ENCODE measurements at places on chromosomes 1 and 21. TPM values are rescaled to one million over a fixed set of nuclear protein-coding genes. Genes with fewer than 3 reads are reported as not detected.

DNA sequence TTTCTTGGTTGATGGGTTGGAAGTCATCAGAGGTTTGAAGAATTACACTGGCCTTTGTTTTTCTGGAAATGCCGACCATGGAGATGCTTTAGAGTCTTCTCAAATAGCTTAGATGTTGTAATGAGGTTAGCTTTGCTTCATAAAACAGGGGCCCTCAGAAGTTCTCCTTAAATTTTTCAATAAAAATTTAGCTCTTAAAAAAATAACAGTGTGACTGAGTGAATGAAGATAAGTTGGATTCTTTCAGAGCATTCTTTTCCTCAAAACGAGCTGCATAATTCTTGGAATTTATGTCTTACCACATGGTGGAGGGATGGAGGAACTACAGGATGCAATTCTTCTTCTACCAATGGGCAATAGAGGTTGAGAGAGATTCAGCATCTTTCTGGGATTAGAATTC, 23.4 kb downstream of the SYT11 start:
- H3K27ac ChIP-seq, result no peak overlapping the region
- no peaks in the 10 kb centered on the region for H3K27me3 ChIP-seq
- H3K36me3 ChIP-seq, result no peaks in the 10 kb centered on the region
- H3K4me3 ChIP-seq, result no peak overlapping the region

DNA sequence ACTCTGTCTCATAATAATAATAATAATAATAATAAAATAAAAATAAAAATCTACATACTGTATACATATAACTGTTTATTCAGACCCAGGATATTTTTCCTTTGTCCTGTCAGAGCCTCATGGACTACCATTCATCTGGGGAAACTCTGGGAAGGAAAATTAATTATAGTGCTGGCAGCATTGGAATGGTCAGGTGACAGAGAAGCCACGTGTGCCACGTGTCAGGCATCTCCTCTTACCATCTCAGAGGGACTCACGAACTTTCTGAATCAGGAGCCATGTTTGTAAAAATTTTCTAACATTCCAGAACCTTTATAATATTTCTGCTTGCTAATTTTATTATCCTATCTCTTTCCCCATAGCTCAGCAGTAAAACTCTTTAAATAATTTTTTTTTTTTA, 97.8 kb upstream of the HNRNPU start:
- no peaks in the 10 kb centered on the region for H3K27me3 ChIP-seq
- H3K27ac ChIP-seq, result no peak overlapping the region
- H3K4me3 ChIP-seq, result no peak overlapping the region
- H3K36me3 ChIP-seq, result no peaks in the 10 kb centered on the region
- H3K4me1 ChIP-seq, result peaks cover 35% of the 10 kb centered on the region

- DNase-seq, result no peak
- H3K36me3 ChIP-seq, result no peaks in the 10 kb centered on the region
- H3K27me3 ChIP-seq, result no peaks in the 10 kb centered on the region
- no peak overlapping the region for H3K27ac ChIP-seq
- peaks cover 15% of the 10 kb centered on the region for H3K4me1 ChIP-seq
These were observed 170.7 kb upstream of the IRF2BP2 start for GRCh38 chr1:234780531-234781162.

Gene USH2A
- total RNA-seq, result 0.11 TPM

- H3K27me3 ChIP-seq, result no peaks in the 10 kb centered on the region
- H3K4me1 ChIP-seq, result 0 out of 2 replicates have a peak, but pooled peaks cover 6% of the 10 kb centered on the region
- H3K36me3 ChIP-seq, result no peaks in the 10 kb centered on the region
- no peak overlapping the region for H3K27ac ChIP-seq
- DNase-seq, result no peak
These were observed 63.5 kb downstream of the MDM4 start for GRCh38 chr1:204579681-204580080.

DNA sequence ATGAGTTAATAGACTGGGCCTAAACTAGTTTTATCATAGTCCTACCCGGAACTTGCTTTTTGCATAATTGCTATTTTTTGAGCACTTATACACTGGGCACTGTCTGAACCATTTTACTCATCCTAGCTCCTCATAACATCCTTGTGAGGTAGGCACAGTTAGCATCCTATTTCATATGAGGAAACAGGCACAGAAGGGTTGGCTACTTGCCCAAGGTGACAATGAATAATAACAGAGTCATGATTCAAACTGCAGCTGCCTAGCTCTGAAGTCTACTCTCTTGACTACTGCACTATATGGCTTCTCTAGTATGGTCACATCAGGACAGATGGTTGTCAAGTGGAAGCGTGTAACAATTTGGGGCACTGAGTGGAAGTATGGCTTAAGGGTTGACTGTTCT, 18.2 kb upstream of the RC3H1 start:
- no peak for DNase-seq
- no peaks in the 10 kb centered on the region for H3K4me1 ChIP-seq
- H3K27me3 ChIP-seq, result no peaks in the 10 kb centered on the region

- H3K4me1 ChIP-seq, result no peaks in the 10 kb centered on the region
- H3K36me3 ChIP-seq, result no peaks in the 10 kb centered on the region
- H3K27me3 ChIP-seq, result no peaks in the 10 kb centered on the region
- no peak overlapping the region for H3K4me3 ChIP-seq
These were observed 27.3 kb upstream of the GLIS1 start for GRCh38 chr1:53766194-53766742.

Gene SOAT1
- 36.9 TPM for total RNA-seq

GRCh38 chr1:101507547-101507971, 270.7 kb downstream of the S1PR1 start:
- no peak overlapping the region for H3K27ac ChIP-seq
- no peaks in the 10 kb centered on the region for H3K36me3 ChIP-seq
- DNase-seq, result no peak
- no peaks in the 10 kb centered on the region for H3K4me1 ChIP-seq
- H3K27me3 ChIP-seq, result no peaks in the 10 kb centered on the region
- no peak overlapping the region for H3K4me3 ChIP-seq

- no peak overlapping the region for H3K4me3 ChIP-seq
- no peaks in the 10 kb centered on the region for H3K36me3 ChIP-seq
- H3K27me3 ChIP-seq, result no peaks in the 10 kb centered on the region
- H3K27ac ChIP-seq, result no peak overlapping the region
- H3K4me1 ChIP-seq, result no peaks in the 10 kb centered on the region
These were observed 181.4 kb downstream of the CLIC6 start for GRCh38 chr21:34850166-34850690.

Gene BEND5
- 0.57 TPM for total RNA-seq

Gene TMIGD3
- total RNA-seq, result 0.88 TPM

- H3K27ac ChIP-seq, result no peak overlapping the region
- no peaks in the 10 kb centered on the region for H3K4me1 ChIP-seq
- DNase-seq, result no peak
- H3K4me3 ChIP-seq, result no peak overlapping the region
These were observed 184.3 kb downstream of the NCAM2 start for GRCh38 chr21:21182401-21183010.

Gene MAGI3
- total RNA-seq, result 28.7 TPM

Gene TNFAIP8L2
- not detected for total RNA-seq

Gene ERVH48-1
- 37.9 TPM for total RNA-seq

Gene PLA2G2F
- total RNA-seq, result not detected

Gene SLC16A4
- 7.6 TPM for total RNA-seq

Gene TNFRSF4
- total RNA-seq, result not detected

Gene FAM43B
- total RNA-seq, result 4.4 TPM

GRCh38 chr1:23745515-23745914, 2.2 kb downstream of the ELOA start:
- no peaks in the 10 kb centered on the region for H3K27me3 ChIP-seq
- H3K4me1 ChIP-seq, result no peaks in the 10 kb centered on the region
- no peaks in the 10 kb centered on the region for H3K36me3 ChIP-seq
- no peak for DNase-seq
- no peak overlapping the region for H3K27ac ChIP-seq
- H3K4me3 ChIP-seq, result no peak overlapping the region

GRCh38 chr21:45357436-45358260, 47.3 kb upstream of the COL18A1 start:
- no peaks in the 10 kb centered on the region for H3K36me3 ChIP-seq
- DNase-seq, result peak; percentile 58
- H3K27me3 ChIP-seq, result no peaks in the 10 kb centered on the region
- no peak overlapping the region for H3K4me3 ChIP-seq
- peaks cover 79% of the 10 kb centered on the region for H3K4me1 ChIP-seq

- no peaks in the 10 kb centered on the region for H3K27me3 ChIP-seq
- no peaks in the 10 kb centered on the region for H3K36me3 ChIP-seq
- H3K4me3 ChIP-seq, result peak overlapping the region; percentile 83
- DNase-seq, result no peak
- H3K4me1 ChIP-seq, result peaks cover 30% of the 10 kb centered on the region
- H3K27ac ChIP-seq, result peak overlapping the region; percentile 77
These were observed 1.1 kb downstream of the IGSF8 start for GRCh38 chr1:160097151-160097910.

DNA sequence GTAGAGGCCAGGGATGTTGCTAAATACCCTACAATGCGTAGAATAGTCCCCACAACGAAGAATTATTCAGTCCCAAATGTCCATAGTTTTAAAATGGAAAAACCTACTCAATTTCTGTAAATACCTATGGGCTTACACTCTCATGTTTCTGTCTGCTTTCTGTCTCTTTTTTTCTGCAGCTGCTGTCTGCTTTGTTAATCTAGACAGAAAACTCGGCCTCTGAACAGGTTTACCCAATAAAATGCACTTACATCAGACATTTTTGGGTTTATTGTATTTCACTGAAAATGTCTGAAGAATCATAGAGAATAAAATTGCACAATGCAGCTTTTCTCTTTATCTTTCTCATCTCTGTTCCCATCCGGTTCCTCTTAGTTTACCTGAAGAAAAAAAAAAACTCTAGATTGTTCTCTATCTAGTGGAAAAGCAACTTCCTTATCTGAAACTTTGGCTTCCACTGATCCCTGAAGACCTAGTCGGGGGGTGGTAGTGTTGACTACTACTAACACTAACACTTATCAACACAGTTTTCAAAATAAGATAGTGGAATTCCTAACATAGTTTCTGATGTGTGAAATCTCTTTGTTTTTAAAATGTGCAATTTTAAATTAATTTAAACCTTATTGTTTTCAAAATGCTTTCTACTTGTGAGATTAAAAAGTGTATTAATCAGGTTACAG, 76.9 kb upstream of the CCDC190 start:
- H3K36me3 ChIP-seq, result no peaks in the 10 kb centered on the region
- DNase-seq, result no peak
- H3K27me3 ChIP-seq, result no peaks in the 10 kb centered on the region
- no peak overlapping the region for H3K27ac ChIP-seq
- no peak overlapping the region for H3K4me3 ChIP-seq
- peaks cover 24% of the 10 kb centered on the region for H3K4me1 ChIP-seq

GRCh38 chr1:149995927-149996326, 14.6 kb downstream of the OTUD7B start:
- no peaks in the 10 kb centered on the region for H3K36me3 ChIP-seq
- H3K4me1 ChIP-seq, result peaks cover 17% of the 10 kb centered on the region
- DNase-seq, result no peak

Gene LCA5L
- total RNA-seq, result 0.44 TPM

DNA sequence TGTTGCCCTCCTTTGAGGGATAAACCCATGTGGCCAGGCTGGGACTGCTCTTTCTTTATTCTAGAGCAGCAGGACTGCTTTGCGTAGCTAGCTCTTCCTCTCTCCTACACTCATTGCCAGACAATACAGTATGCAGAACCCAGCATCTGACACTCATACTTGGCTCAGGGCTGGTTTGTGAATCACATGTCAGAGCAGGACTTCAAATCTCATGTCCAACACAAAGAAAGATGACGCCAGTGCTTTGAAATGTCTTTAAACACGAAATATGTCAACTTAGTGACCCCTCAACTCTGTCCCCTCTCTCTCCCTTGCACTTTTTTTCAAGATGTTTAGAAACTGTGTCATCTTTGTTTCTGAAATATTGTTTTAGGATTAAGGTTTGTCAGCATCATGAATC, 135.0 kb downstream of the TGFB2 start:
- no peaks in the 10 kb centered on the region for H3K27me3 ChIP-seq
- H3K27ac ChIP-seq, result peak overlapping the region; percentile 34
- no peak overlapping the region for H3K4me3 ChIP-seq
- DNase-seq, result no peak
- H3K4me1 ChIP-seq, result peaks cover 40% of the 10 kb centered on the region
- no peaks in the 10 kb centered on the region for H3K36me3 ChIP-seq

DNA sequence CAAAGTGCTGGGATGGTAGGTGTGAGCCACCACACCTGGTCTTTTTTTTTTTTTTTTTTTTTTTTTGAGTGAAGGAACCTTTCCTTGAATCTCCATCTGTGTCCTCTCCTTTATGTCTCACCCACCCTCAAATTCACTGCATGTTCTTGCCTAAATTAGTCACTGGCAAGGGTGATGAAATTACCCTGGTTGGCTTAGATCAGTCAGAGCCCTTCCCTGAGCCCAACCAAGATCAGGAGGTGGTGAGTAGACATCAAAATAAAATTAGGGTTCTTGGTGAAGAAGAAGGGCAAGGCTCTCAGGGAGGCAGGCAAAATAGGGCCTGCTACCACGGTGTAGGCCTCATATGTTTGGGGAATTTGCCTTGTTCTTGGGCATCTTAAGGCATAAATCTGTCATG, 5.3 kb upstream of the TNN start:
- H3K4me3 ChIP-seq, result no peak overlapping the region

DNA sequence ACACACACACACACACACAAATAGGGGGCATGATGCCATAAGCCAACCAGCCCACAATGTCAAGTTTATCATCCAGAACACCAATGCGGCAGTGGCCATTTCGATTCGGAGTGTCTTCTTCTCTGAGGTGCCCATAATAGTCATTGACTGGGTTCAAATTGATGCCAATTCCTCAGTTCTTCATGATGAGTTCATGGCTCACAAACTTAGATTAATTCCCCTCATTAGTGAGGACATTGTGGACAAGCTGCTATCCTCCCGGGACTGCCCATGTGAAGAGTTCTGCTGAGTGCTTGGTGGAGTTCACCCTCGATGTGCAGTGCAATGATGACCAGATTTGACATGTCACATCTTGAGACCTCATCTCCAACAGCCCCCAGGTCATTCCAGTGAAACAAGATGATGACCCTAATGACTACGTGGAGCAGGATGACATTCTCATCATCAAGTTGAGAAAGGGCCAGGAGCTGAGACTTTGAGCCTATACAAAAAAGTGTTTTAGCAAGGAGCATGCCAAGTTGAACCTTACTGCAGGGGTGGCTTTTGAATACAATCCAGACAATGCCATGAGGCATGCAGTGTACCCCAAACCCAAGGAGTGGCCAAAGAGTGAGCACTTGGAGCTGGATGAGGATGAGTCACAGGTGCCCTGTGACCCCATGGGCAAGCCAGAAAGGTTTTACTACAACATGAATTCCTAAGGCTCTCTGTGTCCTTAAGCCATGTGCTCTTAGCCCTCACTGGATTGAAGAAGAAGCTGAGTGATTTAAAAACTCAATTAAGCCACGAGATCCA, 211.6 kb upstream of the SAMSN1 start:
- H3K27me3 ChIP-seq, result no peaks in the 10 kb centered on the region
- no peak overlapping the region for H3K4me3 ChIP-seq
- no peaks in the 10 kb centered on the region for H3K4me1 ChIP-seq
- no peak for DNase-seq
- no peaks in the 10 kb centered on the region for H3K36me3 ChIP-seq
